Stimulated activated CD8-positive, alpha-beta memory T cell treated with anti-CD3 and anti-CD28 coated beads, Interleukin-2, amount 100 ng/mL, for 48 hours (primary cell): ENCODE measurements at places on chromosomes 2 and 18.

GRCh38 chr2:173017646-173018420 lies 57.8 kb upstream of the MAP3K20 start:
- no peak for DNase-seq

GRCh38 chr2:216315802-216316603 lies 56.3 kb downstream of the MARCHF4 start:
- DNase-seq = no peak

- DNase-seq = no peak
Measured at GRCh38 chr2:219448776-219449341, 14.2 kb downstream of the SPEG start.

DNA sequence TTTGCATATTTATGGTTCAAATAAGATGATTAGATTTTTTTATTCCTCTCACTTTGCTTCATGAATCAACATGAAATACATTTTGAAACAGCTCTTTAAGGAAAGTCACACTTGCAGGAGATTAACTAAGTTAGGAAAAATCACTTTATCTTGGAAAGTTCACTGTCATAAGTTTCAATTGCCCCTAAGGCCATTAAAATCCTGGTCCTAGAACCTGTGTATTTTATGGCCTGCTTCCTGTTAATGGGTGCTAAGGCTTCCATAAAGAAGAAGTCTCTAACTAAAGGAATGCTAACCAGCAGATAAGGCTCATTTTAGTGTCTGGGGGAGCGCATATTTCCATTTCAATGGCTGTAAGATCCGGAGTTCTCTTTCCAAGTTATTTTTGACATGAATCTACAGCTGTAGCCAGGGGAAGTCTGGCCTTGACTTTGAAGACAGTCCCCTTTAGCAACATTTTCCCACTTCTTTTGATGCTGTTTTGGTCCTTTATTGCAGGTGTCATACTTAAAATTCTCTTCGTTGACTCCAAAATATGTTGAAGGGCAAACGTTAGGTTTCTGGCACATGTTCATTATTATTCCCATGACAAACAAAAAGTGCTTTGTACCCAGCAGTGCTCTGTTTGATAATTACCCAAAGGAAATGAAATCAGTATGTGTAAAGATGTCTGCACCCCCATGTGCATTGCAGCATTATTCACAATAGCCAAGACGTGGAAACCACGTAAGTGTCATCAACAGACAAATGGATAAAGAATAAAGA lies 34.4 kb upstream of the SH3BP4 start:
- no peak for DNase-seq

DNA sequence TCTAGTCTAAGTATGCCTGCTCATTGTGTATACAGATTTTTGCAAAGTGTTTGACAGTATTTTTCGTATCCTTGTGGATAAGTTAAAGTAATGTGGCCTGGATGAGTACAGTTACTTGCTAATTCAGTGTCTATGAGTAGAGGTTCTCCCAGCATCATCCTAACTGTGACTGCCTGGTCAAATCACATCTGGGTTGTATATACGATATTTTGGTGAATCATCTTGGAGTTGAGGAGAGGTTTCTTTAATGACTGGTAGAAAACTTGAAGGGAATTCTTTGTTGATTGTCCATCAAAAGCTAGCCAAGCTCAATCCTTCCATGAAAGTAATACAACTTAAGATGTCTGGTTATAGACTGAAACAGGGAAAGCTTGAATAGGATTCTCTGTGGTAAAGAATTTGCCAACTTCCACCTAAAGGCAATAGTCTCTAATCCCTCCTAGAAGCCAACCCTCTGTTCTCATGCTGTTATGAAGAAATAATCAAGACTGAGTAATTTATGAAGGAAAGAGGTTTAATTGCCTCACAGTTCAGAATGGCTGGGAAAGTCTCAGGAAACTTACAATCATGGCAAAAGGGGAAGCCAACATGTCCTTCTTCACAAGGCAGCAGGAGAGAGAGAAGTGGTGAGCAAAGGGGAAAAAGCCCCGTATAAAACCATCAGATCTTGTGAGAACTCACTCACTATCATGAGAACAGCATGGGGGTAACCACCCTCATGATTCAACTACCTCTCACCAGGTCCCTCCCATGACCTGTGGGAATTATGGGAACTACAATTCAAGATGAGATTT lies 19.4 kb upstream of the RALBP1 start:
- no peak for DNase-seq

GRCh38 chr2:170715932-170716777 lies 1.0 kb downstream of the SP5 start:
- DNase-seq = no peak

GRCh38 chr2:55431982-55432627 lies 12.4 kb upstream of the CCDC88A start:
- DNase-seq = no peak

- DNase-seq = no peak
Measured at GRCh38 chr2:175677880-175678279, 324.2 kb downstream of the LNPK start.
